Lower leg skin (tissue), 4 donors: ENCODE measurements at places on chromosomes 5 and 9.

- DNase-seq, result peak; percentile 80
These were observed 560.8 kb downstream of the BNC2 start for GRCh38 chr9:16309469-16310271.

DNA sequence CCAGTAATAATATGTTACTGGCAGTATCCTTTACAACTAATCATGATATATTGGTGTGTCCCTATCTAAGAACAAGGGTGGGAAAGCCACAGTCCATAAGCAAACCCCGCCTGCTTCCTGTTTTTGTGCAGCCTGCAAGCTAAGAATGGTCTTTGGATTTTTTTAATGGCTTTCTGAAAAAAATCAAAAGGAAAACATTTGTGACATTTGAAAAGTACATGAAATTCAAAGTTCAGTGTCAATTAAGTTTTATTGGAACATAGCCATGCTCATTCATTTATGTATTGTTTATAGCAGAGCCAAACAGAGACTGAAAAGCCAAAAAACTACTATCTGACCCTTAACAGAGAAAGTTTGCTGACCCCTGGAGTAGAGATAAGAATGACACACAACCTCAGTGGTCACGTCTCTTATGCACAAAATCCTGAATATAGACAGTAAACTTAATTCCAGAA, 12.8 kb upstream of the TMEM245 start:
- DNase-seq, result no peak

GRCh38 chr5:154078272-154078671, 39.5 kb downstream of the MFAP3 start:
- no peak for DNase-seq

DNA sequence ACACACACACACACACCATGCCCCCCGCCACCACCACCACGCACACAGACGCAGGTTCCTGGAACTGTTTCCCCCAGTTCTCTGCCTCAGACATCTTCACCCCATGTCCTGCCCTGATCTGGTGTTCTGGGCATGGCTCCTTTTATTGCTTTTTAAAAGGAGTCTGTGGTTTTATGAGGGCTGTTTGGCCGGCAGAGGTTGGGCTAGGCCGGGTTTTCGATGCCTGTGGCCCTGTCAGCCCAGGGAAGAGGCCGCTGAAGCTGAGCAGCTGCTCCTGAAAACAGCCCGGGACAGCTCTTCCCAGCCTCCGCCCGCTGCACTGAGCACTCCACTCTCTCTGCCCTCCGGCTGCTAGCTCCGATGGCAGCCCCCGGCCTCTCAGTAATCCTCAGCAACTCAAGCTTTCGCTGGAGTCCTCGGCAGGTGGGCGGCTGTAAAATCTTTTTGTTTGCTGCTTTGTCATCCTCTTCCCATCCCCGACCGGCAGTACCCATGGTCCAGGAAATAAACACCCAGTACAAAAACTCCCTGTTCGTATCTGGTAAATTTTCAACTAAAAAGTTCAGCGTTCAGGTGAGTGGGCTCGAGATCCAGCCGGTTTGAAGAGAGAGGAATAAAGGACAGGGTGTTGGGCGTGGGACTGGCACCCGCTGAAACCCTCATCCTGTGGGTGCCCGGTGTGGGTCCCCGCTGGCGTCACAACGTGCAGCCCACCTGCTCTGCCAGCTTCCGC, 103.0 kb upstream of the ERCC6L2 start:
- DNase-seq, result no peak

DNA sequence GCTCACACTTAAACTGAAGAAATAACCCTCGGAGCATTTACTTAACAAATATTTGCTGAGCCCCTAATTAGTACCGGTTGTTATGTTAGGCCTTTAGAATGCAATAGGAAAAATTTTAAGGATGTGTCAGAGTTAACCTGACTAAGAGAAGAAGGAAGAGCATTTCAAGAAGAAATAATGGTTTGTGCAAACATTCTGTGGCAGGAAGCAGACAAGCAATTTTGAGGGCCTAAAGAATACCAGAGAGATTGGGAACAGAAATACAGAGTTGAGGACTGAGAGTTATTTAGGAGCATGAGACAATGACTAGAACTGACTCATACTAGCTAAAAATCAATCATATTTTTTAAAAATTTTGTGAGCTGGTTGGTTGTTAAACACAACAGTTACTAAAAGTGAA, 218.8 kb downstream of the PRR16 start:
- DNase-seq, result no peak

GRCh38 chr5:77256406-77256805, 45.9 kb downstream of the PDE8B start:
- no peak for DNase-seq

DNA sequence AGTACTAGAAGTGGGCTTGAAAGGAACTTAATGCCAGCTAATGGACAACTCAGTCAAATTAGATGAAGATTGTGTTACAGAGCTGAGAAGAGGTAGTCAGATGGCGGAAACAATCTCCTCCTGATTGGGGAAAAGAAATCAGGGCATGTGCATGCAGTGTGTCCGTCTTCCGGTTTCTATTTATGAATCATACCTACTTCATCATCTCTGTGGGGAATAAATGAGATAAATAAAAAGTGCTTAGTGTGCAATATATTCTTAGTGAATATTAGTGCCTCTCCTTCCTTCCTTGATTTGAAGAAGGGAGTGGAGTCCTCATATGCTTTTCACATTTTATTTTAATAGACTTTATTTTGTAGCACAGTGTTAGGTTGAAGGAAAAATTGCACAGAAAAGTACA, 108.7 kb upstream of the NFIL3 start:
- DNase-seq, result no peak

DNA sequence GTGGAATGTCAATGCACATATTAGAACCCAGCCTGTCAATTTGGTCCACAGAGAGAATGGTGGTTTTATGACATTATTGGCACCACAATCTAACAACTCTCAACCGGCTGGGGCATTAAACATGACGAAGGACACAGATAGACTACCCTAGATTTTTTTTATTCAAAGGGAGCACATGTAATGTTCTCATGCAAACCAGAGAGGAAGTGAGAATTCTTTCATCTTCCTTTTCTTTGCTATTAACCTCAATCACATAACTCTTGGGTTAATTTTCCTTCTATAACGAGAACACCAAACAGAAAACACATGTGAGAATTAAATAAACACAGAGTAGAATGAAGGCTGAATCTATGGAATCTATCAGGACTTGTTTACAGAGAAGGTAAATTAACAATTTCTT, 94.9 kb upstream of the TNC start:
- DNase-seq, result no peak

DNA sequence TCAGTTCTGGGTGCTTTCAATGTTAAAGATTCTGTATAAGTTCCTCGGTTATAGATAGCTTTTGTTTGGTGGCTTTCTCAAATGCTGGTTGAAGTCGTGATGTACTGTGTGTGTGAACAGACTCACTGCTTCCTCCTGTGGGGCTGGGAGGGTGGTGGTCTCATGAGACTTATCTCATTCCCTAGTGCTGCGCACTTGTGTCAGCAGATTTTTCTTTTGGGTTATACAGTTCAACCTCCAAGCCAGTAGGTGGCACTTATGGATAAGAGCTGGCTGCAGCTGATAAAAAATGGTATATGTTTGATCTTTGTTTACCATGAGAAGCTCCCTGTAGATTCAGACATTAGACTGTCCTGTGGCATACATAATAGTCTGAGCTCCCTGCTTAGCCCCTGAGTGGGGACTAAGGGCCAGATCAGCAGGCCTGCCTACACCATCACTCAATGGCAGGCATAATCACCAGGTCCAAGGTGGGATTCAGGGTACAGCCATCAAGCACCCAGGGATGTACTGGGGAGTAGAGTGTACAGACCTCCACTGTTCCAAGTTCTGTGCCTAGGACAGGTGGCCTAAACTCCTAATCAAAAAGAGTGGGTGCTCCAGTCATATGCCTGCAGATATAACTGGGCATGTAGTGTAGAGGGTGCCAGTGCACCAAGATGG, 174.2 kb downstream of the OXCT1 start:
- no peak for DNase-seq

DNA sequence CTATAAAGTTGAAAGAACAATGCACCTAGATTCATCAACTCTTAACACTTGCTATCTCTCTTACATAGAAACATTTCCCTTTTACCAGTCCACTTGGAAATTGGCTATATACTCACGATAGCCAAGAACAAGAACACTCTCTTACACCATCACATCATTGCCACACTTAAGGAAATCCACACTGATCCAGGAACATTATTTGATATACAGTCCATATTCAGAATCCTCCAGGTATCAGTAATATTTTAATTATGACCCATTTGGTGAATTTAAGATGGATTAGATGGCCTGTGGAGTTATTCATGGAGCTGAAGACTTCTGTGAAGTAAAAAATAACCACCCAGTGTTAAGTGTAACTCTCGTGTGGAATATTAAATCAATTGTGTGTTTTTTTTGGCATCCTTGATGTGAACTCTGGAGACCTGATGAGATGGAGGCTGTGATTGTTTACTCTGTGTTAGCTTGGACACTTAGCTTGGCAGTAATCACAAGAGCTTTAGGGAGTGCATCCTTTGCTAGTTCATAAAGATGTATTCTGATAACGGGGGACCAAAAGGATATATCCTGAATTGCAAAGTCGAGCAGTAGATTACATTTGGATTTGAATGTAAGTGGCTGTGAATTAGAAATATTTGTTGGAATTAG, 52.0 kb upstream of the ABL1 start:
- DNase-seq, result no peak

DNA sequence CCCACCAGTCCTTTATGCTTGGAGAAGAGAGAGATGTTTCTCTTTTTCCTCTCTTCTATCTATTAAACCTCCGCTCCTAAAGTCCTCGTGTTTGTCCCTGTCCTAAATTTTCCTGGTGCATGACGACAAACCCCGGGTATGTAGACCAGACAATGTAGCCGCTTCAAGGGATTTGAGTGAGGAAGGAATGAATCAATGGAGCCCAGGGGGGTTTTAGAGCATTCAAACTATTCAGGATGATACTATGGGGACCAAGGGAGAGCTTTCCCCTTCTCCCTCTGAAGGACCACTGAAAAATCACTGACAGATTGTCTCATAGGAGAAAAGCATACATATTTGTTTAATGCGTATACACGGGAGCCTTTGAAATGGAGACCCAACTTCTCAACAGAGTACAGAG, 18.4 kb downstream of the CEL start:
- no peak for DNase-seq

DNA sequence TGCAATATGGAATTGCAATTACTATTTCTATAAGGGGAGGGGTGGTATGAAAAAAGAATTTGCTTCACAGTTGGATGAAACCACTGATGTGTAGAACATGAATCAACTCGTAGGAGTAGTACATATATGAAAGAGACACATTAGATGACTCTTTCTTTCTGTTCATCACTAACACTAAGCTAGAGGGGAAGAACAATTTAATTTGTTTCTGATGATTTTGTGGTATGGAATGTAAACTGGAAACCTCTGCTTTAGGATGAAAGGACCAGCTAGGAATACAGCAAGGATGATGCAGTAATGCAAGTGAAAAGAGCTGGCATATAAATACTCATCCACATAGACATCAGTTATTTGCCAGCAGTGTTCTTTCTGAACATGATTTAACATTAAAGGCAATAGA, 113.4 kb downstream of the PAPPA start:
- no peak for DNase-seq

GRCh38 chr5:62306323-62306895, 403 bp downstream of the KIF2A start:
- peak; percentile 18 for DNase-seq

DNA sequence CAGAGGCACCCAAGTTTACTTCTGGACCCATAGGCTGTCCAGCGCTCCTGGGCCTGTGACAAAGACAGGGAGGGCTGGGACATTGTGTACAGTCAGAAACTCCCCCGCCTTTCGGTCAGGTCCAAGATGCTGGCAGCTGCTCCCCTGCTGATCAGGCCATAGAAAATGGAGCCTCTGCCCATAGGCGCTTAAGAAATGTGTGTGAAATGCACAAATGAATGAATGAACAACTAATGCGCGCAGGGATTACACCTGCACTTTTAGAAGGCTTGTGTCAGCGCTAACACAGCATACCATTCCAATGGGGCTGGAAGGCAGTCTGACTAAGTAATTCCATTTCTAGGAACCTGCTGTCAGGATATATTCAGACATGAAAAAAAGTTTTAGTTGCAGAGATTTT, 16.3 kb downstream of the PTPN3 start:
- no peak for DNase-seq

GRCh38 chr5:175035882-175036533, 311.6 kb downstream of the MSX2 start:
- DNase-seq, result no peak

DNA sequence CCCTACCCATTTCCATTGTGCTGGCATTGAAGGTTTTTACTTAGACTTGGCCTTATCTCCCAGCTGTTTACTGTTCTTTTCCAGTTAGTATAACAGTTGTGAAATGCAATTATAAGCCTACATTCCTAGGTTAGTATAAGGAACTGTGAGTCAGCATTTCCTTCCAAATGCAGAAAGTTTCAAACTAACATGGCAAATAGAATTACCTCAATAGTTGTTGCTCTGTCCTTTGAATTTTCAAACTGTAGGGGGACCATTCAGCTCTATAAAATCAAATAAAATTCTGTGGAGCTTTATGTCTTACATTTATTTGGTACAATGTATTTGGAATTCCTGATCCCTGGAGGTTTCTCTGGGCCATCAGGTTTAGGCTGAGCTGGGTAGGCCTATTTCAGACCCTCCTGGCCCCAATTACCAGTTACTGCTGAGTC, 47.2 kb downstream of the ARHGEF28 start:
- no peak for DNase-seq

GRCh38 chr9:89358376-89358916, 40.1 kb downstream of the SECISBP2 start:
- DNase-seq, result no peak

DNA sequence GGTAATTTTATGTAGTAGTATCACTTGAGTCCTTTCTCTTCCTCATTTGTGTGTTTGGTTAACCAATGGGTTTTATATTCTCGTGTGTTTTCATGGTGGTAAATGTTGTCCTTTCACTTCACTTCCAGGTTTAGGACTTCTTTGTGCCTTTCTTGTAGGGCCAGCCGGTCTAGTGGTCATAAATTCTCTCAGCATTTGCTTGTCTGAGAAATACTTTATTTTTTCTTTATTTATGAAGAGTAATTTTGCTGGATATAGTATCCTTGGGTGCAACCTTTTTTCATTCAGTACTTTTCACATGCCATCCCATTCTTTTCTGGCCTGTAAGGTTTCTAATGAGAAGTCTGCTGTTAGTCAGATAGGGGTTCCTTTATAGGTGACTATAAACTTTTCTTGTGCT, 107.1 kb downstream of the GNA14 start:
- no peak for DNase-seq

- DNase-seq, result no peak
These were observed 75.1 kb downstream of the ALDH7A1 start for GRCh38 chr5:126519637-126520592.
